Activated CD4-positive, CD25-positive, alpha-beta regulatory T cell (primary cell): ENCODE measurements at places on chromosomes 12 and 14.

- no peak for DNase-seq
These were observed 150.8 kb downstream of the TTC7B start for GRCh38 chr14:90665321-90666000.

GRCh38 chr12:20398686-20399085 is 30.3 kb downstream of the PDE3A start:
- DNase-seq: no peak

DNA sequence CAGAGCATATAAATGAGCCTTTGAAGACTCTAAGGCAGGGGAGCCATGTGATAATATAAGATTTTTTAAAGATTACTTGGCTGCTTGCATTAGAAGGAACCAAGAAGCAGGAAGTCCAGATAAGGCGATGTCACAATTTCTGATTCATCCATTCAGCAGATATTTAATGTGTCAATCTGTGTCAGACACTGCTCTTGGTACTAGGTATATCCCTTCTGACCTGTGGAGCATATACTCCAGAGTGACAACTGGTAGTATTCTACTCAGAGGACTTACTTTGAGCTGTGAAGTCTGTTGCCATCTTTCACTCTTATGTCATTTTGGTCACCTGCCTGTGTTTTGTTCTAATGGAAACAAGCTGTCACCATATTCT is 10.7 kb downstream of the EID3 start:
- DNase-seq: no peak

DNA sequence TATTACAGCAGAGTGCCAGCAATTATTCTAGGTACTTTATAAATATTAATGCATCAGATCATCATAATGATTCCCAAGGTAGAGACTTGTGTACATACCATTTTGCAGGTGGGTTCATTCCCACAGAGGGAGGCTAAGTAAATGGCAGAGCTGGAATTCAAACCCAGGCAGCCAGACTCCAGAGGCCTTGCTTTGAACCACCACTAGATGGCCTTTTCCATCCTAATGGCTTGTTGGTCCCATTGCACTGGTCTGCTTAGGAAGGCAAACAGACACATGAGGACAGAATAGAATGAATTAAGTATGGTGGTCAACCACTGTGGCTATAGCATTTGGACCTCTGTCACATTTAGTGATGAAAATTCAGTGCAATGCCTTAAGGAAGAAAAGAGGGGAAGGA is 158.7 kb downstream of the METTL25 start:
- DNase-seq: no peak

DNA sequence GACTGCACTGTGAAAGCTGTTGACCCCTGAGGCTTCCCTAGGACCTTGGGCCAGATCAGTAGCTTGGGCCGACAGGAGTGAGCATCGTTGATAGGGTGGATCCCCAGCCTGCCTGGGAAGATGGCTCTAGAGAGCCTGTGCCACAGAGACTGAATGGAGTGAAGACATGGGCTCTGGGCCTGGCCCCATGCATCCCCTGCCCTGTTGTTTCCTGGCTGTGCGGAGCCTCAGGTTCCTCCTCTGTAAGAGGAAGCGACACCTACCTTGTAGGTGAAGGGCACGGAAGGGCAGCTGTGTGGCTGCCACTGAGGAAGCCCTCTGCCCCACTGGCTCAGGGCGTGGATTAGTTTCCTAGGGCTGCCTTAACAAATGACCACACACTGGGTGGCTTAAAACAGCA is 23.9 kb downstream of the PLEKHG3 start:
- no peak for DNase-seq

DNA sequence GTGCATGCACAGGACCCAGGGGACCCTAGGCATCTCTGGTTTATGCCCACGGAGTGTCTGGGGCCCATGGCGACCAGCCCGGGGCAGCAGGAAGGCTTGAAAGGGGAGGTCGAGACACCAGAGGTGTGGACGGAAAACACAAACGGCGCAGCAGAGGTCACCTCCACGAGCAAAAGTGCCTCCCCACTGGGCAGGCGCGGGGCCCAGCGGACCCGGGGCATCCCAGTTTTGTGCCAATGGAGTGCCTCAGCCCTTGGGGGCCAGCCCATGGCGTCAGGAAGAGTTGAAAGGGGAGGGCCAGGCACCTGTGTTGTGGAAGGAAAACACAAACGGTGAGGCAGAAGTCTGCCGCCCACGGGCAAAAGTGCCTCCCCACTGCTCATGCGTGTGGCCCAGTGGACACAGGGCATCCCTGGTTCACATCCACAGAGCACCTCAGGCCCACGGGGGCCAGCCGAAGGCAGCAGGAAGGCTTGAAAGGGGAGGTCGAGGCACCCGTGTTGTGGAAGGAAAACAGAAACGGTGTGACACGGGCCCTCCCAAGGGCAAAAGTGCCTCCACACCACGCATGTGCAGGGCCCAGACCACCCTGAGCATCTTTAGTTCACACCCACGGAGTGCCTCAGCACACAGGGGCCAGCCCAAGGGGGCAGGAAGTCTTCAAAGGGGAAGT is 378.8 kb downstream of the ALG10 start:
- no peak for DNase-seq

GRCh38 chr14:67999290-67999689 is 179.7 kb downstream of the RAD51B start:
- DNase-seq: no peak

DNA sequence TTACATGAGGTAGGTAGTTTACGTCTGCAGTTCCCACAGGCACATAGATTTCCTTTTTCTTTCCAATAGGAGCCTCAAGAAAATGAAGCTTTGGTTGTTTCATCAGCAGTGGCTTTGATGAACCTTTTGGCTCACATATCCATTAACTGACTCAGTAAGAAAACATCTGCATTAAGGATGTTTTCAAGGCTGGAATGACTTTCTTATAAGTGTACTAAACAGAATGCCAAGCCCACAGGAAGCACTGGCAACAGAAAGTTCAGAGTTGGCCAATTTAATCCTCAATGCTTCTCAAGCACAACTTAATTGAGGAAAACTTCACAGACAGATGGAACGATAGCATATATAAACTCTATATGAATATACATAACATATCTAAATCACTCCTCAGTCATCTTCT is 63.5 kb downstream of the ST8SIA1 start:
- DNase-seq: no peak

DNA sequence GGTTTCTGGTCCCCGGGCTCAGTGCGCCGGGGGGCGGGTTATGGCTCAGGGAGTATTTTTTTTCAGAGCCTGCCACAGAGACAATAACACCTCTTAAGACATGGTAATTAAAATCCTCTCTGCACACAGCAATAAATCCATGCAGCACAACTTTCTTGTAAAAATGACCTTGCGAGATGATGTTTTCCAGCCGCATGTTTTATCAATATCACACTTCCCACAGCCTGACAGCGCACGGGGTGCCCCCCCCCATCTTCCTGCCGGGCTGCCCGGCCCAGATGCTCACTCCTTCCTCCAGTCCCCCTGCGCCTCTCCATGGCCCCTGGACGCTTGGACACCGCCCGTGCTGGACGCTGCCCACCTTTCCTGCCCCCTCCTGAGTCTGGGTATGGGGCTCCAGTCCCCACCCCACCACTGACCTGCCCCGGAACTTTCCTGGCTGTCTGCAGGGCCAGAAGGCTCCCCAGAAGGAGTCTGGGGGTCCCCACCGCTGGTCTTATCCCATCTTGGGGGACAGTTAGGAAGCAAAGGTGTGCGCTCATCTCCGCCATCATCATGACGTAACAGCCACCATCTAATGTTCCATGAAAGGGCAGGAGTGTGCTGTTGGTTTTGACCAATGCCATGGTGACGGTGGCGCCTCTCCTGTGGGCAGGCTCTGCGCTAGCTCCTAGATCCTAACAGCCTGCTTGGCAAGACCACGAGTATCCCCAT is 182.9 kb downstream of the KIF26A start:
- DNase-seq: no peak

DNA sequence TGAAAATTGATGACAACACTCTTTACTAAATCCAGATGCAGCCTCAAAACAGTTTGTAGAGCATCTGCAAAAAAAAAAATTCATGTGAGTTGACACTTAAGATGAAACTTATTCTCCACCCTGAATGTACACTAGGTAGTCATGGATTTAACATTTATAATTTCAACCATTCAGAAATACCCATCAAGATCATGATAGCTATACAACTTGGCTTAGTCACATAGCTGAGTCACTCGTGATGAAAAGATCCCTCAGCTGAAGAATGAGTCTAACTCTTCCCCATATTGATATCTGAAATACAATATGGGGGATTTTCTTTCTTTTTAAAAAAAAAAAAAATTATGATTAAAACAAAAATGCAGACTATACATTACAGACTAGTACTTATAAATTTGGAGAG is 104.8 kb upstream of the PLEKHG7 start:
- DNase-seq: no peak

DNA sequence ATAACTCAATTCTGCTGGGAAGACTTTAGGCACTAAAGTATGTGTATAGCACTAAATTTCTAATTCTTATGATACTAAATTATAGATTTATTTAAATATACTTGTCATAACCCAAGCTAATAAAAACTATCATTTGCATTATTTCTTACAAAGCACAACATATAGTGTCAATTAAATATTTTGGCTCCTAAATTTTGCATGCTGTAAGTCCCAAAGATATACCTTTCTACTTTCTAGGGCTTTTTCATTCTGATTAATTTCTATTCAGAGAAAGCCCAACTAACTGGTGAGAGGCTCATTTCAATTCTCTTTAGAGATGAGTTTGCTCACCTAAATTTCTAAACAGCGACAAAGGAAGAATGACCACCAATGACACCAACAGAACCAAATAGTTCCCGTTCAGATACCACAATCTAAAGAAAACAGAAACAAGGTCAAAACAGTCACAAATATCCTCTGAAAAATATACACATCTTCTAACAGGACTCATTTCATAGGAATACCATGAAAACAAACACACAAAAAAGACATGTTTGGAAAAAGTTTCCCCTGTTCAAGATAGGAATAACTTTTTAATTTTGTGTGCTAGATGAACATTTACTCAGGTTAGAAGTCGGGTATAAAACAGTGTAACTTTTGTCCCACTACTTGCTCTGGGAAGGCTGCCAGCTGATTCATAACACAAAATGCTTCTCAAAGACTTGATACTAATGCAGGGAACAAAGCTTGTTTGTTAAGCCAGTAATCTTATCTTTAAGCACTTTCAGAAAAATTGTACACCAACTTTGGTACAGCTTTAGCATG is 7.6 kb downstream of the SLC38A2 start:
- no peak for DNase-seq

GRCh38 chr14:38867561-38868150 is 235.4 kb downstream of the SEC23A start:
- peak; percentile 7 for DNase-seq

GRCh38 chr12:122858171-122858570 is 22.9 kb downstream of the HIP1R start:
- DNase-seq: no peak

- no peak for DNase-seq
These were observed 25.9 kb downstream of the SLC25A47 start for GRCh38 chr14:100348784-100349685.

- DNase-seq: no peak
These were observed 515 bp upstream of the ABCC9 start for GRCh38 chr12:21941506-21942376.

- no peak for DNase-seq
These were observed 9.5 kb upstream of the RAB35 start for GRCh38 chr12:120125792-120126634.

- DNase-seq: no peak
These were observed 15.8 kb upstream of the NINJ2 start for GRCh38 chr12:678747-679712.

DNA sequence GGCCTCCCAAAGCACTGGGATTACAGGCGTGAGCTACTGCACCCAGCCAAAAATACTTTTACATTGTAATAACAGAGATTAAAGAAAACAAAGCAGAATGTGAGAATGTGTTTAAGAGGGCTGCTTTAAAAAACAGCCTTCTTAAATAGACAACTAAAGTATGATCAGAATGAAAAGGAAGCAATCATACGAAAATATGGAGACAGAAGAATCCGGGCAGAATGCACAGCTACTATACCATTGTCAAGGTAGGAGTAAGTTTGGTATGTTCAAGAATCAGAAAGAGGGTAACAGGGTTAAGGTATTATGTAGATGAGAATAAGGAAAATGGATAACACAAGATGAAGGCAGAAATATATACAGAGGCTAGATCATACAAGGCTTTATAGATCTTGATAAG is 8.5 kb downstream of the SEC23A start:
- no peak for DNase-seq

GRCh38 chr12:90870971-90871725 is 83.8 kb downstream of the CCER1 start:
- no peak for DNase-seq

GRCh38 chr12:131133015-131133905 is 179.6 kb downstream of the ADGRD1 start:
- no peak for DNase-seq

DNA sequence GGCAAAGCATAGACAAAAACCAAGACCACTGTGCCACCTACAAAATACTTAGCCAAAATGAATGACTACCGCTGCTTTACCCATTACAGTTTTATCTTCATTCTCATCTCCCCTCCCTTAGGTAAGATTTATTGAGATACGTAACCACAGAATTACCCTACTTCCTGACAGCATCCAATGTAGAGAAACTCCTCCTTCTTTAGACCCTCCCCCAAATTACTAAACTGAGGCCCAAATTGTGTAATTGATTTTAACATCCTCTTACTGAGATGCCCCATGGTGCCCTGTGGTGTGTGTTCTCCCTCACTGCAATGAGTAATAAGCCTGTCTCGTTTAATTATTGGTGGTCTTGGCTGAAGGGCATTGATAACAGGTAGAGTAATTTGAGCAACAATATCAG is 19.1 kb downstream of the VRK1 start:
- no peak for DNase-seq

DNA sequence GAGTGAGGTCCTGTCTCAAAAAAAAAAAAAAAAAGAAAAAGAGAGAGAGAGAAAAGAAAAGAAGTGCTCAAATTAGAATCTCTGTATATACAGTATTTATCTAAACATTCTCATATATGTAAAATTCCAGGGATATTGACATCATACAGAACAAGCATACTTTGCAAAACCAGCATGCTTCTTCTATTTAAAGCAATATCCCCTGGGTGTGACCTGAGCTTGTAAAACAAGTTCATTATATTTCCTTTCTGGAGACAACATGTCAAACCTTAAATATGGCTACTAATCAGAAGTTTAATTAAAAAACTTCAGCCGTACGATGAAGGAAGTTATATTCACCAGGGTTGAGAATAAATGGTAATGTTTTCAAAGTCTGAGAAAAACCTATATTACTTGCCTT is 175.8 kb upstream of the HMGA2 start:
- DNase-seq: no peak

DNA sequence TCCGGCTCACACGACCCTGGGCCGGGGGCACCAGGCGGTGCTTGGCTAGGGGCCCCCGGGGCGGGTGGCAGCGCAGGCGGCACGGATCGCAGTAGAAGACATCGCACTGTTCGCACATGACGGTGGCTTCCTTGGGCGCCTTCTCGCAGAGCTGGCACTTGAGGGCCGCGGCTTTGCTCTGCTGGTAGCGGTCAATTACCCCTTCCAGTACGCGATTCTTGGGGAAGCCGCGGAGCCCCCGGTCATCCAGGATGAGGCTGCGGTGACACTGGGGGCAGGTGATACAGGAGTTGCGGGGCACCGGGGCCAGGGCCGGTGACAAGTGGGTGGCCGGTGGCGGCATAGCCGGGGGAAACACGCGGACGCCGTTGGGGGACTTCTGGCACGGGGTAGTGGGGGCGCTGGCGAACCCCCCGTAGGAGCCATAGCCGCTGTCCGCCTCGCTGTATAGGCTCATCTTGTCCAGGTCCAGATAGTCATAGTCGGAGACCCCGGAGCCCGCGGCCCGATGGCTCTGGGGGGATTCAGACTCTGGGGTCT is 553 bp downstream of the TRIM9 start:
- no peak for DNase-seq

- DNase-seq: no peak
These were observed 10.3 kb downstream of the GPRC5D start for GRCh38 chr12:12941450-12942350.

GRCh38 chr12:31897781-31898503 is 61.3 kb upstream of the RESF1 start:
- no peak for DNase-seq
